ENCODE measurements at places on chromosomes 7 and 10.
A peak's percentile ranks its signal among the peaks of the same experiment; 100 is the strongest.

DNA sequence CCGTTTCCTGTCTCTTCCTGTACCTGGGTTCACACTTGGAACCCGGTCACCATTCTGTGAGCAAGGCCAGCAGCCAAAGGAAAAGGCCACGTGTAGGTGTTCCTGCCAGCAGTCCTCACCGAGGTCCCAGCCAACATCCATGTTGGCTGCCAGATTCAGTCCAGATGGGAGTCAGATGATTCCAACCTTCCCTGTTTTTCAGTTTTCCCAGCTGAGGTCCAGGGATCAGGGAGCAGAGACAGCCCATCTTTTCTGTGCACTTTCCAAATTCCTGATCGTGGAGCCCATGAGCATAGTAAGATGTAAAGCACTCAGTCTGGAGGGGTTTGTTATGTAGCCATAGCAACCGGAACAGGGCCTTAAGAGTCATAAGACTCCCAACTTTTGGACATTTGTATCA, 3.9 kb upstream of the PVRIG start:
- no peaks in the 10 kb centered on the region for H3K4me1 ChIP-seq
- no peaks in the 10 kb centered on the region for H3K36me3 ChIP-seq
- DNase-seq: no peak
- H3K27ac ChIP-seq: no peak overlapping the region
- H3K4me3 ChIP-seq: no peak overlapping the region
- peaks cover 6% of the 10 kb centered on the region for H3K27me3 ChIP-seq

- no peaks in the 10 kb centered on the region for H3K36me3 ChIP-seq
- H3K27ac ChIP-seq: no peak overlapping the region
- no peaks in the 10 kb centered on the region for H3K4me1 ChIP-seq
These were observed 20.4 kb downstream of the PTPRN2 start for GRCh38 chr7:158567153-158567603.

DNA sequence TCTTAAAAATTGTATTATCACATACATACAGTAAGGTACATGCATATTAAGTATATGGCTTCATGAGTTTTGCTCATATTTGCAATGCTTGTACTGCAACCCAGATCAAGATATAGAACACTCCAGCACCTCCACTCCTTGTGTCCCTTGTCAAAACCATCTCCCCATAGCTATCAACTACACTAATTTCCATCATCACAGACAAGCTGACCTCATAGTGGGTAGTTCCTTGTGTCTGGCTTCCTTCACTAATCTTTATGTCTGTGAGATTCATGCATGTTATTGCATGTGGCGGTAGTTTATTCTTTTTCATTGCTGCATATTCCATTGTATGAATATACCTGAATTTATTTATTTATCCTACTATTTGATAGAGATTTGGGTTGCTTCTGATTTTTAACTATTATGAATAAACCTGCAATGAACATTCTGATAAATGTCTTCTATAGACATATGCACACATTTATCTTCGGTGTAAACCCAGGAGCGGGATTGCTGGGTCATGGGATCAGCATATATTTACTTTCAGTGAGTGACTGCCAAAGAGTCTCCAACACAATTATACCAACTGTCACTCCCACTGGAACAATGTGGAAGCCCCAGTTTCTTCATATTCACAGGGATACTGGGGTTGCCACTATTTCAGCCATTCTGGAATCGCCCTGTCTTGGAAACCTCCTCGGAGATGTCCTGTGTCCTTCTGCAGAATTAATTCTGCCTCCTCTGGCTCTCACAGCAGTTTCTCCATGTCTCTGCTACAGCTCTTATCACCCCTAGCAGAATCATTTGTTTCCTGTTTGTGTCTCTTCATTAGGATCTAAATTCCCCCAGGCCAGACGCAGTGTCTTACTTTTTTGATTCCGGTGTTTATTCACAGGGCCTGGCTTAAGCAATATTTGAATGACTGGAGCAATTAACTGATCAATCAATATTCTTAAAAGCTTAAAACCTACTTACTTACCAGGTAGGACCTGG, 14.7 kb upstream of the ADAM12 start:
- H3K27me3 ChIP-seq: peaks cover 9% of the 10 kb centered on the region
- DNase-seq: no peak
- no peak overlapping the region for H3K4me3 ChIP-seq

DNA sequence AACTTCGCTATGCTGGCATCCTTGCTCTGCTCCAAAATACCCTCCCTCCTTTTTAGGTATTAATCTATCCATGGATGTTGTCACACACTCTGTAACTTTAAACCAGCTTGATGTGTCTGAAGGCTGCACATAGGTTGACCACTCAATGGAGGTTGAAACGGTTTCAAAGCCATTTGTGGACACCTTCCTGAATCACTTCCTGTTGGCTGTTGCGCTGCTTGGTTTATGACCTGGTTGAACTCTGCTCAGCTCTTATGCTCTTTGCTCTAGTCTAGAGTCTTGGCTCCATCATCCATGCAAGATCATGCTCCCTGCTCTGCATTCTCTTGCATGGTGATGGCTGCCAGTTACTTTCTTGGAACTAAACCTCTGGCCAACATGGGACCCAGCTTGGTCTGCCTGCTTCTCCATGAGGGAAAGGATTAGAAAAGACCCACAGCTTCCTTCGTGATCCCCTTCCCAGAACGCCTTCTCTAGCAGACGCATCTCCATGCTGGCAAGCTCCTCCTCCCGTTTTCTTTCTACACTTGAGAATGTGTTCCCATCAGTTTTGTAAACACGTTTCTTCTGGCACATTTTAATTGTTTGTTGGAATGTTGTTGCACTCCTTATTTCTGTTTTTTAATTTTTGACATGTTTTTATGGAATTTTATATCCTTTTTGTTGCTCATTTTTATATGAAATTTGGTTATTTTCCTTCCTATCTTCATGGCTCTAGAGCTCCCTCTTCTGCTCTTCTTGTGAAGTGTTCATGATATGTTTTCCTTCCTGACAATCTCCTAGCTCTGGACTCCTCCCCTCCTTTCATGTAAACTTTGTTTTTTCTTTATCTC, 149.8 kb downstream of the XPNPEP1 start:
- peaks cover 4% of the 10 kb centered on the region for H3K4me1 ChIP-seq
- H3K27me3 ChIP-seq: no peaks in the 10 kb centered on the region
- DNase-seq: peak; percentile 57
- no peak overlapping the region for H3K27ac ChIP-seq

GRCh38 chr10:114709984-114710383, 51.9 kb upstream of the ABLIM1 start:
- no peaks in the 10 kb centered on the region for H3K27me3 ChIP-seq
- peaks cover 9% of the 10 kb centered on the region for H3K4me1 ChIP-seq
- no peaks in the 10 kb centered on the region for H3K36me3 ChIP-seq
- H3K4me3 ChIP-seq: no peak overlapping the region
- H3K27ac ChIP-seq: no peak overlapping the region

DNA sequence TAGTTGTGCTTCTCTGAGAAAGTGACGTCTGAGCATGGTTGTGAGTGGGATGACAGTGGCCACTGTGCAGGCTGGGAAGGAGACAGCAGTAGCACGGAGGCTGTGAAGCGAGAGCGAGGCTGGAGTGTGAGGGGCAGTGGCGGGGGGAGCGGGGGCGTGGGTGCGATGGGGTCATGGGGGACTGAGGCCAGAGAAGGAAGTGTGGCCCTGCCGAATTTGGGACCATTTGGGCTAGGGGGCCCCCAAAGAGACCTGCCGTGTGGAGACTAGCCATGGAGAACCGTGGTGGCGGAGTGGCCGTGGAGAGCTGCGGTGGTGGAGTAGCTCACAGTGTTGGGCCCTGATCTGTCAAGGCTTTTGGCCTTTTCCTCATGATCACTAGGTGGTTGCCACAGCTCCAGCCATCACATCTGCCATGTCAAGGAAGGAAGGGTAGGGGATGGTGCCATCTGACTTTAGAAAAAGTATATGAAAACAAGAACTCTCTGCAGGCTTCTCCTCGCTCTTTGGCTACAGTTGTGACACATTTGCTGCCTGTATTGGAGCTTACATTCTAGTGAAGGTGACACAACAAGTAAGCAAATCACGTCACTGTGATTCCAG, 61.4 kb downstream of the MGMT start:
- H3K4me3 ChIP-seq: no peak overlapping the region
- no peak overlapping the region for H3K27ac ChIP-seq
- H3K36me3 ChIP-seq: no peaks in the 10 kb centered on the region
